ENCODE measurements at places on chromosomes 5 and 9.

DNA sequence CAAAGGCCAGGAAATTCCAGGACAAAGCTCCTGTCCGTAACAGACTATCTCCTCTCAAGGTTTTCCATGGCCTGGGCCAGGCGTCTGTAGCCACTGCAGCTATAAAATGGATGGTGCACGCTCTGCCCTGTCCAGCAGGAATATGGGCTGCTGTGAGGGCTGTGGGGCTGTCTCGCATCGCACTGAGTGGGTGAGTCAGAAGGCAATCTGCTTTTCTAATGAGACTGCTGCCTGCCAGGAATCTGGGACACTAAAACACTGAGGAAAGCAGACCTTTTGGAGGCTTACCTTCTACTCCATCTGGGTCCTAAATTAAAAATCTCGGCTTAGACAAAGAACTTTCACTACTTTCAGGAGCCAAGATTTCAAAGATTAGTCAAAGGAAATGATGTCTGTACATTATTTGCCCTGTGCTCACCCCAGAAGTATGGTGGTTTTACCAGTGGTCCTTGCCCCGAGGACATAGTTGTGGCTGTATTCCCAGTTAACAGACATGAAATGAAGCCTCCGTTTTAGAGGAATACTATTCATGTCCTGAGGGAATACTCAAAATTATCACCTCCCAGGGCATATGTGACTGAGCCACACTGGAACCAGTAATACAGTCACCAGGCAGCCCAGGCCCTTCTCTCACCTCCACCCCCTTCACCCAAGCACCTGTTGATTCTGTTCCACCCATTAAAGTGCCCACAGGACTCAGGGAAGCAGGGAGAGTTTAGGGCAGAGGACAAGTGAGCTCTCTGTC is 56.4 kb downstream of the PFDN1 start:
- peak; percentile 81 for DNase-seq

- DNase-seq = no peak
These were observed 45.0 kb upstream of the N4BP3 start for GRCh38 chr5:178068293-178068692.

DNA sequence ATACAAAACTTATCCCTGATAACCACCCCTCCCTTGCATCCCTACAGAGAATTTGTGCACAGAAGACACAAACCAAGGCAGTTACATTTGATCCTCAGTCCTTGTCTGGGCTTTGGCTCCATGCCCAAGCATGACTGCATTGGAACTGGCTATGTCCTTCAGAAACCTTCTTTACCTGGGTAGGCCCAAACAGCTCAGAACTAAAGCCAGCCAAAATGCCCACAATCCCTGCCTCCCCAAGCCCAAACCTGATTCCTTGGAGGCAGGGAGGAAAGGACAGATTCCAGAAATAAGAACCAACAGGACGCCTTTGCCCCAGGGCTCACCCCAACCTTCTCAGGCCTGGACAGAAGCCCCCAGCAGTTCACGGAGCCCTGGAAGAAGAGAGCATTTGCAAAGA is 8.2 kb downstream of the IL17B start:
- DNase-seq = no peak

- DNase-seq = no peak
These were observed 141.7 kb downstream of the MYO10 start for GRCh38 chr5:16794269-16794913.

DNA sequence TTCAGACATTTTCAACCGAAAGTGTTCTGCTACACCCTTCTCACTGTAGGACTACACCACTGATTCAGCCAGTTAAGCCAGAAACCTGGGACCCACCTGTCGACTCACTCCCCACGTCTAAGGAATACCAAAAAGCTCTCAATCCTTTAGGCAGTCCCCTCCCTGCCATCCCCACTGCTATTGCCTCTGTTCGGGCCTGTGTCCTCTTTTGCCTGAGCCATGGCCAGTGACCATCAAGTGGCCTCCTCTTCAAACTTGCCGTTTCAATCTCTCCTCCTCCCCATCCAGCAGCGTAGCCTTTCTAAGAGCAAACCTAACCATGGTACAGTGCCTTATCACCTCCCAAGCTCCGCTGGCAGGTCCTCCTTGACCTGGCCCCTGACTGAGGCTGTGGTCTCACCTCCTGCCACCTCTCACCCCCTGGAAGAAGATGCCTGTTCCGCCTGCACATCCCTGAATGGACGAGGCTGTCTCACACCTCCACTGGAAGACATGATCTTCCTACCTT is 64.1 kb downstream of the GALNT12 start:
- no peak for DNase-seq

DNA sequence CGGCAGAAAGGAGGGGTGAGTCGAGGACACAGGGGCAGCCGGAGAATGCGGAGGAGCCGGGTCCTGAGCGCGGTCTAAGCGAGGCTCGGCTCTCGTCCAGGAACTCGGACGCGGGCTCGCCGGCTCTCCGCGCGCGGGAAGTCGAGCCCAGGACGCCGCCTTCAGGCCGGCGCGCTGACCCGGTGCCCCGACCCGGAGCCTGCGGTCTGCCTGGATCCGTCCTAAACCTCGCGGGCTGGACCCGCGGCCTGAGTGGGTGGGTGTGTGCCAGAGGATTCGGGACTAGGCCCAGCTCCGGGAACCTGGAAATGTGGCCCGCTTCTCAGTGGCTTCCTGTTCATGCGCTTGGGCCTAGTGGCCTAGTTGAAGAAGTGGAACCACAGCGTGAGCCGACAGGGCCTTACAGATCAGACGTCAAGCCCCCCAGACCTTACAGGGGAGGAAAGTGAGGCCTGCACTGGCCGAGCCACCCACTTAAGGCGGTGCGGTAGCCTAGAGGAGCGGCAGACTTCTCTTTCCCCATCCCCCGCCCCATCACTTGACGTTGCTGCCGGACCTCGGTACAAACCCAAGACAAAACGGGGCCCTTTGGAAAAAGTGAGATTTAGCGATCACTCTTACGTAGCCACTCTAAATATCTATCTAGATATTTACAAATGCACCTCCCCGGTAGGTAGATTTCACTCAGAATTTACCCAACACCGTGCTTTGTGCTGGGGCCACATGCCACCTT is 1.2 kb downstream of the CDKN2B-AS1 start:
- DNase-seq = no peak

DNA sequence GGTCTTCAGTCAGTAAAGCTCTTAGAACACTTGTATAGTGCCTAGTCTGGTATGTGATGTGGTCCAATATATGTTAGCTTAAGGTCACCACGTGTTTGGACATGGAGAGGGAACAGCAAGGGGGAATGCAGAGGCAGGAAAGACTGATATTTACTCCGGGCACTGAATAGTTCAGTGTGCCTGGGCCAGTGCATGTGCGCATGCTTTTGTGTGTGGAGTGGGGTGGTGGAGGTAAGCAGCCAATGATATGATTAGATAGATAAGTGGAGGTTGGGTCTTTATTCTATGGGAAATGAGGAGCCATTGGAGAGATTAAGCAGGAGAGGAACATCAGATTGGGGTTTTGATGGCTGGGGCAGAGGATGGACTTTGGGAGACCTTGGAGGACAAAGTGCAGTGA is 14.0 kb downstream of the OR13J1 start:
- no peak for DNase-seq

- no peak for DNase-seq
These were observed 125.7 kb downstream of the SEMA6A start for GRCh38 chr5:116448870-116449427.

DNA sequence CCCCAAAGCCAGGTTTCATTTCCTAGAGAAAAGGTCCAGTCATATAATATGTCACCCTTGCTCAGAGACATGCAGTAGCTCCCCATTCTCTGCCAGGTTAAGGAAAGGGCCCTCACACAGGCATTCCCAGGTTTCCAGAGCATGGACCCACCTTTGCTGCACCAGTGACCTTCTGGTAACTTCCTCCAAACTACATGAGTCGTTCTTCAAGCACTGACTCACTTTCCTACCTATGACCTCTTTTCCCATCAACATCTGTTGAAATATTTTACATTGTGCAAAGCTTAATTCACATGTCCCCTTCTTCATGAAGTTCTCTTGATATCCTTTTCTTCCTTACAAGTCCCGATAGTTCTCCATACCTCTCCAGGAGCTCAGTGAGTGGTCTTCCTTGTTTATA is 25.9 kb downstream of the SH3TC2 start:
- DNase-seq = no peak

DNA sequence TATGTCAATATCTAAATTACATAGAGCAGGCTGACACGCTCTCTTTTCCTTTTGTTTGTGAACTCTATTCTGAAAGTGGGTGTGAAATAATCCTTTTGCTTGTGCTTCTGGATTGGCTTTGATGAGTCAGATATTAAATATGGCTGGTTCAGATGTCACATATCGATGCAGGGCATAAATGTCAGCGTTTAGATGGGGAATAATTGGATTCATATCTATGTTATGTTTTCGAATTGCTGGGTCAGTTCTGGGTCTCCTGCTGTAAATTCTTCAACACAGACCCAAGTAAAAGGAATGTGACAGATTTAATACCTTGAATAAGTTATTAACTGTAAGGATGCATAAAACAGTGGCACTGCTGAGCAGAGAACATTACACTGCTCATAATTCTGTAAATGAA is 118.7 kb upstream of the SNX2 start:
- no peak for DNase-seq

DNA sequence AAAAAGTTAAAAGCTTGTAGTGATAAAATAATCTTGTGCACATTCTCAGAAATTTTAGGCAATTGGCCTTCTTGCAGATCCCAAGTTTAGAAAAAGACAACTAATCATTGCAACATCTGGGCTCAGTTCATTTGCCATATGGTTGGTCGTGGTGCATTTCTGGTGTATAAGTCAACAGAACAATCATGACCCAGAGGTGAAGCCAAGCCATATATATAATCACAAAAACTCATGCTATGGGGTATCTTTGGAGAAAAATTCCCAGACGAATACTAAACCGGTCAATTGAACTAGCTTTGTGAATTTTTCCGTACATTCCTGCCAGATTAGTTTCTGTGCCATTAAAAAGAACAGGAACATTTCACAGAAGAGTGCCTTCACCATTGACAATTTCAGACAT is 50.3 kb downstream of the FYB1 start:
- DNase-seq = peak; percentile 65

DNA sequence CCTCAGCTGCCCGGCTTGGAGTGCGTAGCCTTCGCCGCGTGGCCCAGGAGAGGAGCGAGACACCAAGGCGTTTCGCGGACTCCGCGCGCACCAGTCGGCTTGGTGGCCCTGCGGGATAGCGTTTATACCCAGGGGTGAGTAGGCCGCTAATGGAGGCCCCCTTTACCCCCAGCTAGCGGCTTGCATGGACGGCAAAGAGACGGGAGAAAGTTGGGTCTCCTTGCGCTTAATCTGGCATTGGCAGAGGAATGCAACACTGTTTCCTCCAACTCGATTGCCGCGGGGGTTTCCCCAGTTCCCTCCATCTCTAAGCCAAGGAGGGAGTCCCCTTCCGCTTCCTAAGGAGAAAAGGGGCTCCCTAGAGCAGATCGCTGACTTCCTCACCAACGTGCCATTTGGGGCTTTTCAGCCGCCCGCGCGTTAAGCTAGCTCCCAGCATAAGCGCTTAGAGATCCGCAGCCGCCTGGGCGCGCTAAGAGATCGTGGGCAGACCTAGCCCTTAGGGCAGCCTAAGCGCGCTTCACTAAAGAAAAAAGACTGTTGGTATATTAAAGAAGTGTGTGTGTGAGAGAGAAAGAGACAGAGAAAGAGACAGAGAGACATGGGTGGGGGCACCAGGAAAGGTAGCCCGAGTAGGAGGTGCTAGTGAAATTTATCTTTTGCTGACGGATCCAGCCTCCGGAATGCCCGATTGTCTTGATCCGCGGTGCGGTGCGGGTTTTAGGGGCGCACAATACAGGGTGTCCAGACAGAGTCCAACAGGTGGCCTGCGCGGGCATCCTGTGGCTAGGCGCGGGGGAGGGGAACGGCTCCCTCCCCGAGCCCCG is 597.9 kb upstream of the SGCD start:
- no peak for DNase-seq
